H1 (cell line): ENCODE measurements at places on chromosomes 11 and 22.
A peak's percentile ranks its signal among the peaks of the same experiment; 100 is the strongest.

DNA sequence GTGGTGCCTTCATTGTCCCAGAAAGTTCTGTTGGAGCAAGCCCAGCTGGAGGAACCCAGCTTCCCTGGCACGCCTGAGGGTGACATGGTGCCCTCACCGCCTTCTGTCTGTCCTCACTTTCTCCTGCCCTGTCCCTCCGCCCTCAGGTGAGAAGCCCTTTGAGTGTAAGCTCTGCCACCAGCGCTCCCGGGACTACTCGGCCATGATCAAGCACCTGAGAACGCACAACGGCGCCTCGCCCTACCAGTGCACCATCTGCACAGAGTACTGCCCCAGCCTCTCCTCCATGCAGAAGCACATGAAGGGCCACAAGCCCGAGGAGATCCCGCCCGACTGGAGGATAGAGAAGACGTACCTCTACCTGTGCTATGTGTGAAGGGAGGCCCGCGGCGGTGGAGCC, 46.0 kb upstream of the NNMT start:
- no peak for DNase-seq

DNA sequence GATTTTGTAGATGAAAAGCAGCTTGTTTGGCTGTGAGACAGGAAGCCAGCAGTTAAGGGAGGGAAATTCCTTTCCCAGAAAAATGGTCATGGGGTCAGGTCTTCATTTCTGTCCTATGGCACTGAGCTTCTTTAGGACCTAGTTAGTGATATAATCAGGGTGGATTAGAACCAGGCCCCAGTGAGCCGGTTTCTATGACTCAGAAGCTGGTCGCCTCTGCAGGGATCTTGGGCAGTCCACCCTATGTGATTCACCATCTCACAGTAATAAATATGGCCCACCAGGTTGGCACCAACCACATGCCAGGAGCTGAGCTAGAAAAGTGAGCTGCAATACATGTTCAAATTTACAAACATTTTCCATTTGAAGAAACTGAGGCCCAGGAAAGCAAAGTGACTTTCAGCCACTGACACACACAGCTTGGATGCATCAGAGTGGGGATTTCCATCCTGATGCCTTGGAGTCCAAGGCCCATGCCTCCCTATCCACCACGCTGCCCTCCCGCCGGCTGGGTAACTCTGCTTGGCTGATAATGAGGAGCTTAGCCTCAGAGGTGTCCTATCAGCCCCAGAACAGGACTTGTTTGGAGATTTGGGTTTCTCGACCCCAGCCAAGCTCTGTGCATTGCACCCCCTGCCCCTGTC, 42.0 kb downstream of the CD82 start:
- no peak for DNase-seq

- no peak for DNase-seq
Observed at GRCh38 chr11:90192869-90193582, 29.8 kb downstream of the CHORDC1 start.

- DNase-seq = peak; percentile 100
Observed at GRCh38 chr11:67420646-67421429, 5.4 kb downstream of the CARNS1 start.

GRCh38 chr22:19448739-19449421, 1.4 kb upstream of the C22orf39 start:
- DNase-seq = no peak

GRCh38 chr11:63853476-63853875, 14.6 kb downstream of the MARK2 start:
- DNase-seq = no peak

- DNase-seq = no peak
Observed at GRCh38 chr11:70761908-70762337, 363.6 kb downstream of the CTTN start.

DNA sequence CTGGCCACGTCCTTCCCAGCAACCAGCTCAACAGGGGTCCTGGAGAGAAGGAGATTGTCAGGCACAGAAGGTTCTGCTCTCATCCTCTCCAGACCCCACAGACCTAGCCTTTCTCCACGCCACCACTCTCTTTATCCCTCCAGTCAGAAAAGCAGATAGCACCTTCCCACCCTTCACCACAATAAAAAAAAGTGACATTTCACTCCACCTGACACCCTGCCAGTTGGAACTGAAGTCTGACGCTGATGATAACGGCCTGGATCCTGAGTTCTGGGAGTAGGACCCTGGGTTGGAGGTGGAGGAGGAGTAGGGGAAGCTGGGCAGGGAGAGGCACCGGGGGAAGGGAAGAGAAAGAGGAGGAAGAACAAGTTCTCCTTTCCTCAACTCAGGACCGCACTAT, 127.5 kb upstream of the ANO1 start:
- DNase-seq = no peak

- DNase-seq = no peak
Observed at GRCh38 chr11:17414317-17414737, 25.9 kb upstream of the KCNJ11 start.

DNA sequence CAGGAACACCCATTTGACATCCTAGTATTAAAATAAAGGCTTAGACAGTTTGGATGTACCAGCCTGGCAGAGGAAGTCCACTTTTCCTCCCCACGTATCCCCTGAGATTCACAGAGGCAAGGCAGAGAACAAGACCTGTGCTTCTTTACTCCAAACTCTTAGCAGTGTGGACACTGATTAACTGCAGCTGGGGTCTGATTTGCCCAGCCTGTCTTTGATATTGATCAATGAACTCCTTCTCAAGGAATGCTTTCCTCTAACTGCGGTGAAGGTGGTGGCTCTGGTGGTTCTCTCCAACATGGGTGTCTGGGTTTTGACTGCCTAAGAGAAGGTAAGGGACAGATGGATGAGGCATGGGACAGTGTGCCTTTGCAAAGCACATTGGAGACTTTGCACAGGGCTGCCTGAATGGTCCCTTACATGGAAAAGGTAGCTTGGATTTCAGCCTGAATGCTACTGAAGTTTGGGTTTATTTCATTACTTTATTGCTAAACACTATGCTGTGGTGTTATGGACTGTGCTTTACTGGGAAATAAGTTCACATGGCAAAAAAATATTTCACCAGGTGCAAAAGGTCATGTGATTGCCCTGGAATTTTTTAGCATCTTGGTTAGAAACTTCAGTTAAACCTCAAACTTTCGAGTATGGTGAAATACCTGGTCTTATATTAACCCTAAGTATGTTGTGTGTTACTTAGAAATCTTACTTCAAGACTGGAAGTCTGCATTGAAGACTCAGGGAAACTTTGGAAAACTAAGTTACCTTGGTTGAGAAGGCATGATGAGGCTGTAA, 1.8 kb downstream of the GAS2 start:
- no peak for DNase-seq

GRCh38 chr11:71120471-71120896, 131.9 kb downstream of the SHANK2 start:
- peak; percentile 78 for DNase-seq

GRCh38 chr22:32518381-32518780, 43.8 kb downstream of the FBXO7 start:
- DNase-seq = no peak

GRCh38 chr22:27489178-27489675, 312.3 kb downstream of the MN1 start:
- no peak for DNase-seq

- no peak for DNase-seq
Observed at GRCh38 chr11:30360741-30361140, 37.8 kb downstream of the ARL14EP start.

- peak; percentile 64 for DNase-seq
Observed at GRCh38 chr11:46121301-46121723, at the start of gene PHF21A. TSS of gene PHF21A (minus strand) at chr11:46121454. CDS start at chr11:46084219, 37,235 bp downstream.

GRCh38 chr11:2273311-2273710, 2.9 kb upstream of the ASCL2 start:
- DNase-seq = no peak

- DNase-seq = no peak
Observed at GRCh38 chr22:31683181-31684105, 21.4 kb upstream of the PISD start.
